Caco-2 (cell line): ENCODE measurements at places on chromosomes 3 and 15. TPM values are rescaled to one million over a fixed set of nuclear protein-coding genes. Genes with fewer than 3 reads are reported as not detected.

GRCh38 chr3:61839256-61839655, 277.9 kb downstream of the PTPRG start:
- no peak for DNase-seq

GRCh38 chr15:63381301-63382204, at the start of gene CA12:
TSS of gene CA12 (minus strand) at chr15:63381846. CDS start at chr15:63381720, 126 bp downstream.
- DNase-seq: no peak

DNA sequence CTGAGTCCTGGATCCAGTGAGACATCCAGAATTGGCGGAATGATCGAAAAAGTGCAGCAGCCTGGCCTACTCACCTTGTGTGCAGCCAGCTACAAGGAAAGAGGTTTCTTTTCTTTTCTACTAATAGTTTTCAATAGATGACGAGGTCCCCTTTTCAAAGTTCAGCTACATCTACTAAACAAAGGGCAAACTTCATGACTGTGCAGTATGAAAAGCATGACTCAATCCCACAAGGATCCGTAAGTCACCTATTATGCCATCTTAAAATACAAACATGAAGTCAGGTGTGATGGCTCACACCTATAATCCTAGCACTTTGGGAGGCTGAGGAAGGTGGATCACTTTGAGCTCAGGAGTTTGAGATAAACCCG, 16.7 kb downstream of the MIX23 start:
- DNase-seq: no peak

DNA sequence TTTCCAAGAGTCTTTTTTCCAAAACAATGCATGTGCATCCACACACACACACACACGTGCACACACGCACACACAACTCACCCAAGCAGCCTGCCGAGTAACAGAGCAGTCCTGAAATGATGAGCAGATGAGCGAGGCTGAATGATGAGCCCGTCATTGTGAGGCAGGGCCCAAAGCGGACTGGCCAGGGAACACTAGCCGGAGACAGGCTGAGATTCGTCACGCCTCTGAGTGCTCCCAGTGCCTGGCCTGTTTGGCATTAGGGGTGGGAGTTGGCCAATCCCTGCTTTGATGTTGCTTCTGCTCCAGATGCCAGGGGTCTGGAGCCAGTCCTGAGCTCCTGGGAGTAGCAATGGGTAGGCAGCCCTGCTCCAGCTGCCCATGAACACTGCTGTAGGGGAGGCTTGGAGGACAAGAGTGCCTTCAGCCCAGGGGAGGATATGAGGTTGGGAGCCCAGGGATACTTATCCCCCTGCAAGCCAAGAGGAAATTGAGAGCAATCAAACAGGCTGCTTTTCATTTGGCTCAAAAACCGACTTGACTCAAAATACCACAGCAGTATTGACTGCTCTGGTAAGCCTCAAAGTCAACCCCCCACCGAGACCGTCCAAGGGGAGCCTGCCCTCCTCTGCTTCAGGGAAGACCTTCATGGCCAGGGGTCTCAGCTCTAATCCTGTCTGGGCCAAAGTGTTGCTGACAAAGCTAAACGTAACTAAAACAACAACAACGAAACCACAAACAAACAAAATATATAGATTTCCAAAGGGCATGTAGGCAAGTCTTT, 22.9 kb downstream of the COLQ start:
- DNase-seq: no peak

GRCh38 chr3:69058180-69058946, 6.2 kb upstream of the TMF1 start:
- DNase-seq: no peak

- DNase-seq: no peak
Measured at GRCh38 chr3:31002730-31003129, 108.3 kb upstream of the GADL1 start.

DNA sequence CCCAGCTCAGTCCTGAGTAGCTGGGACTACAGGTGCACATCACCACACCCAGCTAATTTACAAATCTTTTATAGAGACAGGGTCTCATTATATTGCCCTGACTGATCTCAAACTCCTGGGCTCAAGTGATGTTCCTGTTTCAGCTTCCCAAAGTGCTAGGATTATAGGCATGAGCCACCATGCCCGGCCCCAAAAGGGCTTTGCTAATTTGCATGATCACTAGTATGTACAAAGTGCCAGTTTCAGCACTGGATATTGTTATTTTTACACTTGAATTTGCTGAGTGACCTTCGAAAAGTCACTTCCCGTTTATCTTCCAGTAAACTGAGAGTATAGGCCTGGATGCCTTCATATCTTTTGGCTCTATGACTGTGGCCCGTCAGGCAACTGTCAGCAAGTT, 12.2 kb downstream of the CLN6 start:
- no peak for DNase-seq

- no peak for DNase-seq
Measured at GRCh38 chr3:10722911-10723310, 93.1 kb upstream of the SLC6A11 start.

GRCh38 chr15:45148076-45149059, 18.6 kb downstream of the DUOX1 start:
- DNase-seq: no peak

Gene PIGZ
- total RNA-seq: 4.9 and 5.1 TPM in 2 replicates

DNA sequence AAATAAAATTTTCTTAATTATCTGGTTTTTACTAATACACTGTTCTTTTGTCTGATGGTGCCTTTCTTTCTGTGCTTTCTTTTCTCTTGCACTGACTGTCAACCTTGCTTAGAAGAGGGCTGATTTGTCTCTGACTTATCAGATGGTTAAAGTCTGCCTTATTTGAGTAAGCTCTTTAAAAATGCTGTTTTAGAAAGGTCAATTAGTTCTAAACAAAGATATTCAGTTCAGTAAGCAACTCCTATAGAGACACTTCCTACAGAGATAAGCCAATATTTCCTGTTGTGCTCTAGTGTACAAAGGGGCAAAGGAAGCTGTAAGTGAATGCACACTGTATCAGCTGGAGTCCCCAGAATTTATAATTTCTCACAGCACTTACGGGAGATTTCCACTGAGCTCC, 153.4 kb upstream of the TSPAN3 start:
- no peak for DNase-seq

Gene PCSK6
- total RNA-seq: 69.5 and 70.6 TPM in 2 replicates

Gene SLC22A13
- 0.36 and 0.63 TPM in 2 replicates for total RNA-seq

Gene GOLGA6D
- not detected in 2 replicates for total RNA-seq

DNA sequence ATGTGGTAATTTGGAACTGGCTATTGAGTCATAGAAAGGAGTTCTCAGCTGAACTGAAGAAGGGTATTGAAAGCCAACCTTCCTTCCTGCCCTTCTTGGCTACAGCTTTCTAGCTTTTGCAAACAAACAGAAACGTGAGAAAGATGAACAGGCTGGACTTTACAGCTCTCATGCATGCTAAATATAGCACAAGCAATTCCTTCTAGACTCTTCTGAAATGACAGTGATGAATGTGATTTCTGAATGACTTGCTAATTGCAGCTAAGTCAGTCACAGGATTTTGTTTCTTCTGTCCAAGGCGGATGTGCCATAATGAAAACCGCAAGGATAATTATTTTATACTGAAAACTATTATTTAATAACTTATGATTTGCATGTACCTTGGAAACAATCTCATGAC, 36.3 kb downstream of the BCHE start:
- DNase-seq: no peak

GRCh38 chr3:98259707-98260106, 4.3 kb upstream of the OR5H6 start:
- DNase-seq: peak; percentile 29

GRCh38 chr3:148084931-148085330, 612.8 kb upstream of the AGTR1 start:
- DNase-seq: no peak

GRCh38 chr3:139587797-139588196, 48.3 kb upstream of the RBP1 start:
- DNase-seq: no peak

DNA sequence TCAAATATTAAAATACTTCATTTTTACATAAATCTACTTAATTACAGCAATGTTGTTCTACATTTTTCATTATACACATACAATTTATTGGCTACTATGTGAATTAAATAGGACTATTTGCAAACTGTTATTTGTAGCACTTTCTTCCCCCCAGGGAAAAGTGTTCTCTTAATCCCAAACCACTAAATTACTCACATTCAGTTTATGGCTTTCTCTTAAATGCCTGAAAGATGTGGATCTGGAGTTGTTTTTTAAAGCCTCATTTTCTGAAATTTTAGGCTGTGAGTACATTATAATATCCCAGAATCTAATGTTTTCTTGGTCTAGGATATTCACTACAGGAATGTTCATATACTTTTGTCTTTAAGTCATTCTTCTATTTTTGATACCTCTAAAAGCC, 32.7 kb downstream of the PRTG start:
- DNase-seq: no peak

- no peak for DNase-seq
Measured at GRCh38 chr15:60713119-60714084, 234.5 kb upstream of the ICE2 start.

- DNase-seq: no peak
Measured at GRCh38 chr15:39578851-39579486, 1.9 kb upstream of the THBS1 start.

GRCh38 chr3:26106228-26106627, 316.3 kb downstream of the OXSM start:
- DNase-seq: no peak

Gene WDR72
- 10.1 and 11.2 TPM in 2 replicates for total RNA-seq

Gene COL8A1
- total RNA-seq: not detected in 2 replicates

DNA sequence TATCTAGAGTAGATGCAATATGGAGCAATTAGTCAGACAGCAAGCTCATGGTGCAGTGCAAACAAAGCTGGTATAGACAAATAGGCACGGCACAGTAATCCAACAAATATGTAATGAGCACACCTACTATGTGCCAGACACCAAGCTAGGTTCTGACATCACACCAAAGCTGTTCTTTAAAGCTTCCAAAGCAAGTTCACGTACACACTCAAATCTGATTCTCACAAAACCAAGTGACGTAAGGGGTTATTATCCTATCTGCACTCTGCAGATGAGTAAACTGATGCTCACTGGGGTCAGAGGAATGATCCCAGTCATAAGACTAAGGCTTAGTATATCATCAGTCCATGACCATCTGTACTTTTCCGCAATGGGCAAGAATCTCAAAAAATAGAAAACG, 27.8 kb upstream of the LIPC start:
- DNase-seq: no peak

Gene RAB27A
- 6.8 and 8.7 TPM in 2 replicates for total RNA-seq

Gene CHRNA7
- total RNA-seq: 0.11 and 0.21 TPM in 2 replicates

DNA sequence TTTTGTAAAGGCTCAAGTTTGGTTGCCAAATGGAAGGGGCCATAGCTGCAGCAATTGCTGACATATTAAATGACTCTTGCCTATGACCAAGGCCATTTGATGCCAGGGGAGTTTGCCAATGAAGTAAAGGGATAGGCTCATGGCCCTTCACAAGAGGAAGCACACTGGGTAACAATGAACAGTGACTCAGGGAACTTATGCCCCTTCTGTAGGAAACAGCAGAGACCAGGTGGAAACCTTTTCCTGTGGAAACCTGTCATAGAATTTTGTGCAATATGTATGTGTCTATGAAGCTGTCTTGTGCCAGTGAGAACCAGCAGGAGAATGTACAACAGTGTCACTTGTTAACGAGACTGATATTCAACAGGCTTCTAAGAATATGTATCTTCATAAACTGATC, 25.4 kb upstream of the AVEN start:
- DNase-seq: no peak

DNA sequence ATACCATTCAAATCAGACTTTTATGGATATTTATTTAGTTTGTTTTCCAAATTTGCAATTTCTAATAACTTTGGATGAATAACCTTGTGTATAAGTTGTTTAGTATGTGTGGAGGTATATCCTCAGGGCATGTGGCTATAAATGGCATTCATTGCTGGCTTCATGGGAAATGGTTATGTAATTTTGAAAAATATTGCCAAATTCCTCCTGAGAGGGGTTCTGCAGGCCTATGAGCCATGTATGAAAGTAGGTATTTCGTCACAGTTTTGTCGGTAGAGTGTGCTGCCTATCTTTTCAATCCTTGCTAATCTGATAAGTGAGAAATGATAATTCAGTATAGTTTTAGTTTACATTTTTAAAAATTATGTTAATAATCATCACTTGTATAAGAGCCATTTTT, 256.4 kb upstream of the ZNF385D start:
- DNase-seq: no peak

GRCh38 chr3:99747915-99748314, 69.7 kb upstream of the CMSS1 start:
- DNase-seq: no peak
